ENCODE measurements at places on chromosomes 1 and 21.

DNA sequence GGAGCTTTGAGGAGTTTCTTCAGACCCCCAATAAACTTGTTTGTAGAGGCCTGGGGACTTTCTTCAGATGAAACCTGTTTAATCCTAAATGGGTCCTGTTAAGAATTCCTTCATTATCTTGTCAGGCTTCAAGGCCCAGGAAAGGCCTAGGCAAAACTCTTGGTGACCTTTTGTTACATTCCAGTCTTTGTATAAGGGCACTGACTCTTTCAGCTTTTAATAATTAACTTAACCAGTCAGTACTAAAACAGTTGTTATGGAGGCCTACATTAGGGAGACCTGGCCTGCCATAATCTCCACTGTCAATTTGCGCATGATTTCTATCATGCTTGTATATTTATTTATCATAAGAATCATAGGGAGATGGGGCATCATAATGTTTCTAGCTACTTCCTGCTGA is 110.2 kb downstream of the FCRL5 start:
- DNase-seq: no peak

GRCh38 chr1:109539676-109540075 is at the start of gene GPR61:
TSS of gene GPR61 (plus strand) at chr1:109539872. CDS start at chr1:109543023, 3,151 bp downstream.
- DNase-seq: no peak

GRCh38 chr1:215458104-215458503 is 109.0 kb upstream of the KCTD3 start:
- DNase-seq: no peak

DNA sequence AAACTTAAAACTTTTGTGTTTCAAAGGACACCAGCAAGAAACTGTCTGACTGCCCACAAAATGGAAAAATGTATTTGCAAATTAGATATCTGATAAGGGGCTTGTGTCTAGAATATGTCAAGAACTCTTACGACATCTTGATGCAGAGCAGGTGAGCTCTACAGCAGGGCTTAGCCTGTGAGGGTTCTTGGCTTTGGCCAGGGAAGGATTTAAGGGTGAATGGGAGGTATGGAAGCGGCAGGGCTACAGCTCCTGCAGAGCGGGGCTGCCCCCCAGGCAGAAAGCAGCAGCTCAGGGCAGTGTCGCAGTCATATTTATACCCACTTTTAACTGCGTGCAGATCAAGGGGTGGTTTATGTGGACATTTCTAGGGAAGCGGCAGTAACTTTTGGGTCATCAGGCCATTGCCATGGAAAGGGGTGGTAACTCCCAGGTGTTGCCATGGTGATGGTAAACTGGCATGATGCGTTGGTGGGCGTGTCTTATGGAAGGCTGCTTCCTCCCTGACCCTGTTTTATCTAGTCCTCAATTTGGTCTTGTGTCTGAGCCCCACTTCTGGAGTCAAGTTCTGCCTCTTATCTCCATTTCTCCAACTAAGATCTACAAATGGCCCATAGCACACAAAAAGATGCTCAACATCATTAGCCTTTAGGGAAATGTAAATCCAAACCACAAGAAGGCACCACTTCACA is 23.2 kb downstream of the MORN1 start:
- no peak for DNase-seq

- no peak for DNase-seq
Observed at GRCh38 chr1:59101518-59101917, 195.4 kb upstream of the FGGY start.

- no peak for DNase-seq
Observed at GRCh38 chr1:160637821-160638539, 8.9 kb downstream of the SLAMF1 start.

- no peak for DNase-seq
Observed at GRCh38 chr1:24414775-24415333, 748 bp upstream of the NIPAL3 start.

- DNase-seq: no peak
Observed at GRCh38 chr1:27804791-27805190, 25.8 kb upstream of the PPP1R8 start.

DNA sequence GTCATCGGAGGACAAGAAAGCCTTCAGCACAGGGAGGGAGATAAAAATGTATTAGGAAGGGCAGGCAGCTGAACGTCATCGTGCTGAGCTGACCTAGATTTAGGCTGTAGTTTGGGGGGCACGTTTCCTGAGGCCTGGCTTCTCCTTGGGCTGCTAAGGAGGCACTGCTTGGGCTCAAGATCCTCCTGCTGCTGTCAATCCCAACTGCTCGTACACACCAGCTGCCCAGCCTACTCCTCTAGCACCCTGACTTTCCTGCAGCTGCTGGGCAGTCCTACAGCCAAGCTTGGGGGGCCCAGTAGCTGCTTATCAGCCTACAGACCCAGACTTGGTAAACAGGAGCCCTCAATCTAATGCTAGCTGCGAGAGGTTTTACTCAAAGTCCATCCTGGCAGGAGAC is 6.2 kb downstream of the TMEM35B start:
- no peak for DNase-seq

DNA sequence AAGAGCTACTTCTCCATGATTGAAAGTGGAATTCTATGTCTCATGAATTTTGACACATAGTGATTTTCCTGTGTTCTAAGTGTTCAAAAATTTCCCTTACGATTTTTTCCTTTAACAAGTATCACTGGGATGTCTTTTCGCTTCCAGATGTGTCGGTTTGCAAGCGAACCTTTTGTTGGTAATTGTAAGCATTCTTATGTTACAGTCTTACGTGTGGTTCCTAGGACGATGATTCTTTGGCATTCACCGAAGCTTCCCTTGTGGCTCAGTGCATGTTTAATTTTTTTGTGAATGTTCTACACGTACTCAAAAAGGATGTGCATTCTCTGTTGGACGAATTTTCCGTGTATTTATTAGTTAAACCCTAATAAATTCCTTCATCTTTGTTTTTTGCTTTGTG is 211.6 kb downstream of the CAMTA1 start:
- DNase-seq: no peak

GRCh38 chr1:10839188-10839770 is 42.8 kb upstream of the CASZ1 start:
- no peak for DNase-seq

DNA sequence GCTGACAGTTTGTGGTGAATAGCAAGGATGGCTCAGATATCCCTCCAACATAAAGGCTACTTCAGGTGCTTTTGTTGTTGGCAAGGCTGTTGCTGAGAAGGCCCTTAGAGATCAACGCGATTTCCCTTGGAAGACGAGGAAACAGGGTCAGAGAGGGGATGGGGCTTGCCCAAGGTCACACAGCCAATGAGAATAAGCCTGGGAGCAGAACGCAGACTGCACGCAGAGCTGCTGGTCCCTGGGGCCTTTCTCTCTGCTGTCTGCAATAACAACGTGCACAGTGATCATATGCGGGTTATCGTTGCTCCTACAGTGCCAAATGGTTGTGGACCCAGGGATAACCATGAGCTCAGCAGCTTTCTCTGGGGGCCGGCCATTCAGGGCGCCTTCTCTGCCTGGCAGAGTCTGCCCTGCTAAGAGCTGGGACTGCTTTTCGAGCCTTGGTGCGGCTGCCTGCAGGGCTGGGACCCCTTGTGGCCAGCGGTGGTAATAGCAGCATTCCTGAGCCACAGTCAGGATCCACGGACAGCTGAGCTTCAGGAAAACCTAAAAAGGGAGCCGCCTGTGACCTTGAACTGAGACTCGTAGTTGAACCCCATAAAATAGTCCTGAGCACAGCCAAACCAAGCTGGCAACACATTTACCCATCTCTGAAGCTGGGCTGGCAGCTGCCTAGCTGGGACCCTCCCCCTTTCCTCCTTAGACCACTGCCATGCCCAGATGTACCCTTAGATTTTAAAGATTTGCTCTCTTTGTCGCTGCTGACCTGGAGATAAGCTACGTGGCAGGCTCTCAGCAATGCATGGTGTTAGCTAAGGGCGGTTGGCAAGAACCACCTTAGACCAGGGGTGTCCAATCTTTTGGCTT is 39.8 kb downstream of the HTR6 start:
- DNase-seq: peak; percentile 42

DNA sequence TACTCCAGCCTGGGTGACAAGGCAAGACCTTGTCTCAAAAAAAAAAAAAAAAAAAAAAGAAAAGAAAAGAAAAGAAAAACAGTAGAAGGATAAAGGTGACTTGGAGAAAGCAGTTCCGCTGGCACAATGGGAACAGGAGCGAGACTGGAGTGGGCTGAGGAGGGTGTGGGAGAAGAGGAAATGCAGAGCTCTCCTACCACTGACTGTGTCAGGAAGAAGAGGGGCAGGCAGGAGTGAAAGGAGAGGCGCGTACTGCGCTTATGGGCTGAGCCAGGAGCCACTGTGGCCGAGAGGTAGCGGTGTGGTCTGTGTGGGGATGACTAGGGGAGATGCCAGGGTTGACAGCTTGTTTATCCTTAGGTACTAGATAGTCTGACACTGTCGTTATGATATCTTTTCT is 6.4 kb upstream of the PROK1 start:
- DNase-seq: no peak

DNA sequence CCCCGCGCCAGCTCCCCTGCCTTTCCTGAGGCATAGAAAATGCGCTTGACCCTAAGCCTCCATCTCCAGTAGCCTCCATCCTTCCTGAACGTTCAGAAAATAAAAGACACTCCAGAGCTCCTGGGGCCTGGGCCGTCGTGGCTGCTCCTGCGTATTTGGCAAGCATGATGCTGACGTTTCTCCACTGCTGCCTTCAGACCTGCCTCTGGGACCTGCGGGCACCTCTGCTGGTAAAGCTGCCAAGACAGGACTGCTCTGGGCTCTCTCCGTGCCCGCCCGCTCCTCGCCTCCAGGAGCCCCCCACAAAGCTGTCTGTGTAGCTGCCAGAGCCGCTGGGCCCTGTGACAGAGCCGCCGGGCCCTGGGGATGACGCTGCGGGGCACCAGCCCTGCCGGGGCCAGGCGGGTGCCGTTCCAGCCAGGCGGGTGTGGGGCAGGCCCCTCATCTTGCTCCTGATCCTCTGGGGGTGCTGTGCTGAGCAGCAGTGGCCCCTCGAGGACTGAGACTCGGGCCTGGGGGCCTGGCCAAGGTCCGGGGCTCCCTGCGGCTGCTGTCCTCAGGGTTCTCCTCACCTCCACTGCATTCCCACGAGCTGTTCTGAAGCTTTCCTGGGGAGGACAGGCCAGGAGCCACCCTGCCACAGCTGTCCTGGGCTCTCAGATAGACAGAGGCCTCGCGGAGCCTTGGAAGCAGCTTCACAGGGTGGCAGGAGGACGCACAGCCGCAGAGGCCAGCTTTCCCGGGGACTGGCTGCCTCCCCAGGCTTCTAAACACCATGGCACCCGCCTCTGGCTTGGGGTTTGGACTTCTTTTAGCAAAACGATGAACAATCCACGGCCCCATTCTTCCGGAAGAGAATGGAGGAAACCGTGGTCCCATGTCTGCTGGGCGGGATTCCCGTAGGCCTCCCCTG is 48.1 kb downstream of the MORN1 start:
- no peak for DNase-seq

GRCh38 chr1:112549590-112549989 is 40.8 kb downstream of the WNT2B start:
- DNase-seq: no peak

DNA sequence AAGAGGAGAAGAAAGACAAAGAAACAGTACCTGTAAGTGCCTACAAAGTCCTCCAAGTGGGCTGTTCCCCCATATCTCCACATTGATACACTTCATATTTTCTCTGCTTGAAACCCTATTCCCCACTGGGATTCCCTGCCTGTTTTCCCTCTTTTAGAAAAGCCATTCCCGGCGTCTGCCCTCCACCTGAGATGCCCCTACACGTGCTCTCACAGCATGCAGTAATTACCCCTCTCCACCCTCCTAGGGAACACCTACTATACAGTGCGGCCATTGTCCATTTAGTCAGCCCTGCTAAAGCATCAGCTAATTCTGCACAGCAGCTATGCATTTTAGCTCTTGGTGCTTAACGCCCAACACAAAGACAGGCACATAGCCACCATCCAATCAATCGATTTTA is 135.7 kb upstream of the TIAM1 start:
- no peak for DNase-seq

DNA sequence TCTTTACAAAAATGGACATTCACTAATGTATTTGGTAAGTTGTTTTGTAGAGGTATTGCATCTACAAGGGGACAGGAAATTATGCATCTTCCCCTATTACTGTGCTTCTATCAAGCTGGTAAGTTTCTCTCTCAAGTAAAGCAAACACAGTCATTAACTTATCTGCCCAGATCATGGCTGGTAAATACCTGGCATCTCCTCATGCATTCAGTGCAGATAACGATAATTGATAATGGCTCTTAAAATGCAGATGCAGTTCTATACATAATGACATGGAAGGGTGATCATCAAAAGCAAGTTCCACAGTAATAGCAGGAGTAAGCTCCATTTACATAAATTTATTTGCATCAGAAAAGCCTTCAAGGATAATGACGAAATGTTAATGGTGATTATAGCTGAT is 122.4 kb downstream of the SIPA1L2 start:
- no peak for DNase-seq

GRCh38 chr1:211925016-211925415 is 94.5 kb upstream of the LPGAT1 start:
- no peak for DNase-seq

DNA sequence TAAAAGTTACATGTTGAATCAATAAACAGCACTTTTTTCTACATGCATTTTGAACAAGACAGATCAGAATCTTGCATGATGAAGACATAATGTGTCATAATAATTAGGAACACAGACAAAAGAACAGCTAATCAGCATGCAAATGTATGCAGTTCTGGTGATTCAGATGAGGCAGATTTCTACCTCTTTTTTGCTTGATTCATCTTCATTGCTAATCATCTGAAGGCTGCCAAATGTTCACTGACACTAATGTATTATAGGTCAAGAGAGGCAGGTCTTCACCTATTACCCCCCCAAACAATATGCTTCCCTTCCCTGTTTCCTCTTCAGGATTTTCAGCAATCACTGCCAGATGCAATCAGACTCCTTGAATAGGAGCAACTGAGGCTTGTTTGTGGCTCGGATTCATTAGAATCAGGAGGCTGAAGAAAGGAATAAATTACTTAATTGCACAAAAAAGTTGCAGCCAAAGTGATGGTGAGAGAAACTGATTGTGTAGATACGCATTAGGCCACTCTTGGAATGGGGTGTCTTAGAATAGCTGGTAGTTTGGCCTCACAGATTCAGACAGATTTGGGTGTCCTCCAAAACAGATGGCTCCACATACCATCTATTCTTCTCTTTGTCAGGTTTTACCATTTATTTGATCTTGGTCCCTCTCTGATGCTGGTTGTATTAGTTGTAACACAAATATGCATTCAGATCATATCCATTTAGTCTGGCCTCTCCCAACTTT is 275.4 kb downstream of the RPS6KC1 start:
- DNase-seq: no peak
